ENCODE measurements at places on chromosomes 2 and 18. TPM values are rescaled to one million over a fixed set of nuclear protein-coding genes. Genes with fewer than 3 reads are reported as not detected.

Gene SULT1C2
- not detected for total RNA-seq

Gene TLX2
- total RNA-seq, result not detected

Gene COL4A3
- total RNA-seq, result not detected

Gene DCDC2C
- 0.60 TPM for total RNA-seq

Gene CRYGD
- total RNA-seq, result not detected

Gene ZNF385B
- not detected for total RNA-seq

Gene SERPINB8
- 23.3 TPM for total RNA-seq

Gene TFCP2L1
- total RNA-seq, result not detected

Measured in mammary microvascular endothelial cell (primary cell).